ENCODE measurements at places on chromosomes 4 and X.

GRCh38 chr4:54495091-54495490, 162.7 kb upstream of the KIT start:
- no peak for DNase-seq

DNA sequence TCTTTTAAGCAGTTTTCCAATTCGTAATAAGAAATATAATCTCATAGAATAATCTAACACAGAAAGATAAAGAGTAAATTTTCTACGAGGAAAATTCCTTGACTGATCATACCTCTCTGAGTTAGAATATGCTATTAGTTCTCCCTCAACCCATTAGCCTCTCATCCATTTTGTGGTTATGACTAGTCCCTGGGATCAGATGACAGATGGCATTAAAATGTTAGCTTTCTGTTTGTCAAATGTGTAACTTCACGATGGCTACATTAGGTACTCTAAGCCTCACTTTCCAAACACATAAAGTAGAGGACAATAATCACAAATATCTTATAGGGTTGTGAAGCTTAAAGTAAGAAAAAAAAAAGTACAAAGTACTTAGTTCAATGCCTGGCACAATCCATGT, 112.2 kb downstream of the ZAR1 start:
- DNase-seq, result no peak

DNA sequence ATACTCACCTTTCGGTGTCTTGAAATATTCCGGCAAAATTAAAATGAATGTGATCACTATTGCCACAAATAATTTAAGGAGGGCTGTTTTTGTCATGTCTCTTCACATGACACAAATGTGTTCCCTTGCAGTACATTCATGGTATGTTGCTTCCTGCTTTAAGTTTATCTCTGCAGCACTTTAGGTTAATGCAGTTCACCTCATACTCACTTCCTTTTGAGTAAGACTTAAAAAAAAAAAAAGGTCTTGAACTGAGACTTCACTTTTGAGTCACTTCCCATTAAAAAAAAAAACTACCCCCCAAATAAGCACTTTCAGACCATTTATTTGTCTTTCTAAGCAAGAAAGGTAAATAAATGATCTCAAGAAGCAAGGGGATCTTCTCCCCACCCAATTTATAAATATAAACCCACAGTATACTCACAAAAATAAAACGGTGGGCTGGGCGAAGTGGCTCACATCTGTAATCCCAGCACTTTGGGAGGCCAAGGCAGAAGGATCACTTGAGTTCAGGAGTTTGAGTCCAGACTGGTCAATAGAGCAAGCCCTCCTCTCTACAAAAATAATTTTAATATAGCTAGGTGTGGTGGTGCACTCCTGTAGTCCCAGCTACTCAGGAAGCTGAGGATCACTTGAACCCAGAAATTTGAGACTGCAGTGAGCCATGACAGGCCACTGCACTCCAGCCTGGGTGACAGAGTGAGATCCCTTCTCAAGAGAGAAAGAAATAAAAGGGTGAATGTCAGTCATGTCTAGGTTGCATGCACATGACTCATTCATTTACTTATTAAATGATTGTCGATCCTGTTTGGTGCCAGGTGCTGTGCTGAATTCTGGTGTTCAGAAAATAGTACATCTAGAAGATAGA, at the start of gene TMEM156:
Gene TMEM156, minus strand, starts transcription at position 192 of the 868 bp plus-strand sequence. Its CDS starts 96 bp downstream, at position 96.
- peak; percentile 77 for DNase-seq

DNA sequence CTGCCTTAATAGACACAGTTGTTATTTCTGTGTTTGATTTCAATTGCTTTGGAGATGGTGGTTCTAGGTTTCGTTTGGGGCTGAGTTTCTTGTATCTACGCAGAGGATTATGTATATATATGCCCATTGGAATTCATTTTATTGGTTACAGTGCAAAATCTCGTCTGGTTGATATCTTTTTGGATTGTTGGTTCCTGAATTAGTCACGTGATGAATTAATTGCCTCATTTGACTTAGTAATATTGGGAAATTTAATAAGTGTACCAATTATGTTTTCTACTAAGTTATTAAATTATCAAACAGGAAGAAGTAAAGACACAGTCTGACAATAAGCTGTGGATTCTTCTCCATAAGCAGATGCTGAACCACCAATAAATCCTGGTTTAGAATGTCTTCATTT, 467.9 kb upstream of the TENM3 start:
- no peak for DNase-seq

GRCh38 chrX:109140463-109140862, 341.4 kb downstream of the GUCY2F start:
- no peak for DNase-seq

DNA sequence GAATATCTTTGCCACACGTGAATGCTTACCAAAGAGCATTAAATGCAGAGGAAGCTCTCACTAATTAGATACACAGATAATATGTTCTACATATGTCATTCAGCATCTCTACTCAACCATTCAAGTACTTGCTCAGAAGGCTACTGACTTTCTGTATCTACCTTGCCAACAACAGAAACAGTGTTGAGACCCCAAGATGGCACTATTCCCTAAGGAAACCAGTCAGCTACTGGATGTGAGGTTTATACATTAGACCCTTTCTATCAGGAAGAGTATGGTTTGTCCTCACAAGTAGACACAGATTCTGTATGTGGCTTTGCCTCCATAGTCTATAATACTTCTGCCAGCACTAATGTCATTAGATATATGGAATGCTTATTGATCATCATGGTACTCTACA, 443.9 kb upstream of the INTU start:
- DNase-seq, result no peak

- DNase-seq, result no peak
These were observed 213.4 kb downstream of the IL15 start for GRCh38 chr4:141849778-141850177.

DNA sequence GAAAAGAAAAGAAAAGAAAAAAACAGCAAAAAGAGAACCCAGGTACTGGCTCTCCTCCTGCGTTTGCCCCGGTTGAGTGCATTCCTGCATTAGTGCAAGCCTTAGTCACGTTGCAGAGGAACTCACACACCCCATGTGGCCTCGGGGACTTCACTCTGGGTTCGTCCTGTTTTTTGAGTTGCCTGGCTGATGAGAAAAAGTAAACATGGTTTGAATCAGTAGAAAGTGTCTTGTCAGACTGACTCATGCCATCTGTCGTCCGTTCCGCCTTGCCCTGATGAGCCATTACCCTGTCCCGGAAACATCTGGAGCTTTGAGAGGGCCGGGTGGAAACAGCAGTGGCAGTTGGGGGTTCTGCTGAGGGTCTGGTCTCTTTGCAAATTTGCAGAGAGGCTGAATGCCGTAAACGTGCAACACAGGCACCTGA, 16.3 kb downstream of the CD99 start:
- no peak for DNase-seq

GRCh38 chrX:74297766-74298165, 6.2 kb upstream of the ZCCHC13 start:
- no peak for DNase-seq

DNA sequence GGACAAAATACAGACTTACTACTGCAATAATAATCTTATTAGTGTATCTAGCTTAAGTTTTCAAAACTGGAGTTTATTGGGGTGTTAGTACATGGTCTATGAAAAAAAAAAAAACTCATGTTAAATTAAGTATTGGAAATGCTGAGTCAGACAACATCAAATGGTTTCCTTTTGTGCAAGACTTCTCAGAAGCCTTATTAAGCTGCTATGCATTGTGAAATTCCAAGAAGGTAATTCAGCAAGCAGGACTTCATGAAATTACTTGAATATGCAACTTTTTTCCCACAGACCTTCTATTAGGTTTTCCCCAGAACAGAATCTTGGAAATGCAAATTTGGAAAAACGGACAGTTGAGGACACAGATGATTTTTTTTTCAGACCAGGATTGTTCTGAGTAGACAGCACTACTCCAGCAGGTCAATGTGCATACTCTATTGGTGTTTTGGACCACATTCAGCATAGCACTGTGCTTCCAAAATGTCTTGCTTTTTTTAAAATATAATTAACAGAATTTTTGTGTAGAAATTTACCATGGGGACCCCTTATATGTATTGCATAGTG, 568.8 kb upstream of the TENM3 start:
- DNase-seq, result no peak

- no peak for DNase-seq
These were observed 333.5 kb downstream of the FAM47B start for GRCh38 chrX:35276115-35276514.

DNA sequence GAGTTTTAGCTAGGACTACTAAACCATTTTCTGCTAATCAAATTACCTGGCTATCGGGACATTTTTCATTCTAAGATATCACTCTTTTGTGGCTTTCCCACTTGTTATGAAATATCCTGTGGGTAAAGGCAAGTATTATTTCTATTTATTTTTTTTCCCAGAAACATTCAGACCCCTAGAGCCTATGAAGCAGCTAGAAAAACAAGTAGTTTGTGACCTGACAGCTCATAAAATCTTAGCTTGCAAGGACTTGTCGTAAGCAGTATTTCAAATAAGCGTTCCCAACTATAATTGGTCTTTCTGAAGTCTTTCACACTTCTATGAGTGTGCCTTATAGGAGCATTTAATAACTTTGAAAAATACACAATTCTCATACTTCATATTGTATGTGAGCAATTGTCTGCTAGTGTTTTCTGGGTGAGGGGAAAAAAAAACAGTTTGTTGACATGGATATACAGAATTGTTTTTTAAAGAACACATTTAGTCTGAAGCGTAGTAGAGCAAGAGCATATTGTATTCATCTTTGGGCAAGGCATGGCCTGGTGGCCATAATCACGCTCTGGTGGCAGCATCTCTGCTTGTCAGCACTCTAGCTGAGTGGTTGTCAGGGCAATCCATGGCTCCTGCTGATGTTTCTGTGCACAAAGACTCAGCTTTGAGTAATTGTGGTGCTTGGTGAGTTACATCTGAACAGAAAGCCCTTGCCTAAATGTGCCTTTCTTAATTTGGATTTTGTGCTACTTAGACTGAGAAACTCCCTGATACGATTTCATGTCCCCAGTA, 2.6 kb downstream of the MCUB start:
- no peak for DNase-seq

DNA sequence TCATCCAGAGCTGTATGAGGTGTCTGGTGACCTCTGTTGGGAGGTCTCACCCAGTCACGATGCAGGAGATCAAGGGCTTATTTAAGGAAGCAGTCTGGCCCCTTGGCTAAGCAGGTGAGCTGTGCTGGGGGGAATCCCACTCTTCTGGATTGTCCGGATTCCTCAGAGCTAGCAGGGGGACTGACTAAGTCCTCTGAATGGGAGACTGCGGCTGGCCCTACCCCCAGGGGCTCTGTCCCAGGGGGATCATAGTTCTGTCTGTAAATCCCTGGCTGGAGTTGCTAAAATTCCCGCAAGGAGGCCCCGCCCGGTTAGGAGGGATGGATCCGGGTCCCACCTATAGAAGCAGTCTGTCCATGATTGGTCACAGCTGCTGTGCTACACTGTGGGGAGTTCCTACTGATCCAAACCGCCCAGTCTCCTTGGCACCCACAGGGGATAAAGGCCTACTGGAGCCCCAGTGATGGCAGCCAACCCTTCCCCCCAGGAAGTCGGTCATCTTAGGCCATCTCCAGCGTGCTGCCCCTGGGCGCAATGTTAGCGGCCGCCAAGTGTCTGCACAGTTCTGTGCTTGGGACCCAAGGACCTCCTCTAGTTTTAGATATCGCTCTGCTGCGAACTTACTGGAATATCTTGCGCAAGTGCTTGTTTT, 118.2 kb upstream of the KLF8 start:
- no peak for DNase-seq

DNA sequence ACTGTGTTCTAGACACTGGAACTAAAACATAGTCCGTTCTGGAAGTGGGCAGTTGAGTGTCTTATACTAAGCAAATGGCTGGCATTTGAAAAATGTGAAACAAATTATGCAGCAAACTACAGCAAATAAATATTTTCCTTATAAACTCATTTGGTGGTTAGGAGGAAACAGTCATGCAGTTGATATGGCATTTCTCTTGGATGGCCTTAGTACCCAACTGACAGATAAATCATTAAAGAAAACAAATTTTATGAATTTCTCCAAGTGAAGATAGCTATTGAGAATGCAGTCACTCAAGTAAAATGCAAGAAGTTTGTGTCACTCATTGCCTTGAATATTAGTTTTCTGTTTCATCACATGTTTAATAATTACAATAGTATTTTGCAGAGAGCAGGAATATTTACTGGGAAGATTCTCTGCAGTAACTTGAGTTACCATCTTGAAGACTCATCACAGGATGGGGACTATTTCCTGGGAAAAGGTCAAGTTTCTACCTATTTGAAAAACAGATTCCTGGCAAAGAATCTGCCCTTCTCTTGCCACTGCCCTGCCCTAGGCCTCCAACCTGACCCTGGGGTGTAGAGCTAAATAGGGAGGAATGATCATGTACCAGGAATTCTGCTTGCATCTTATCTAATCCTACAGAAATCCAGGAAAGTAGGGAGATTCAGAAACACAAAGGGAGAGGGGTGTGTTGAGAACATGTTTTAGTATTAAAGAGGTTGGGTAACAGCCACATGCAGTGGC, 105.9 kb downstream of the SH3RF1 start:
- no peak for DNase-seq

GRCh38 chr4:159483110-159483781, 380.4 kb downstream of the RAPGEF2 start:
- DNase-seq, result no peak

DNA sequence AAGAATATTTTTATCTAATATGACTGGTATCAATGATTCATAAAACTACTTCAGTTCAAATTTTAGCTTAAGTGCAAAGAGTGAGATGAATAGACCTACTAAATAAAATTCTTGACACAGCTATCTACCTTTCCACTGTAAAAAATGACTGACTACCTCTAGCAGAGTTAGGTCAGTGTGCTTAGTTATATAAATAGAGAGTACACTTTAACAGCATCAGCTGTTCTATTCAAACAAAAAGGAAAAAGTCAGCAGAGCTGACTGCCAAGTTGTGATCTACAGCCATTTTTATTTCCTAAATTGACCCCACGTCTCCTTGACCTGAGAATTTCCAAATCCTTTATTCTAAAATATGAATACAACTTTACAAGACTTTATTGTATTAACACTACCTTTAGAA, 262.4 kb downstream of the CAMK2D start:
- no peak for DNase-seq

All from hematopoietic multipotent progenitor cell (in vitro differentiated cells).